MG63 (cell line): ENCODE measurements at places on chromosomes 7 and 10. TPM values are rescaled to one million over a fixed set of nuclear protein-coding genes. Genes with fewer than 3 reads are reported as not detected.

The SRGN gene
- total RNA-seq: 10.2 and 19.6 TPM in 2 replicates

The CNPY1 gene
- not detected in 2 replicates for total RNA-seq

The TMEM229A gene
- not detected in 2 replicates for total RNA-seq

The GPAM gene
- 4.4 and 7.3 TPM in 2 replicates for total RNA-seq

The TSPAN12 gene
- total RNA-seq: 3.1 TPM in 1 of 2 replicates, not detected in the other

The ACBD7 gene
- total RNA-seq: 1.5 and 3.9 TPM in 2 replicates
